ENCODE measurements at places on chromosomes 3 and 15.

DNA sequence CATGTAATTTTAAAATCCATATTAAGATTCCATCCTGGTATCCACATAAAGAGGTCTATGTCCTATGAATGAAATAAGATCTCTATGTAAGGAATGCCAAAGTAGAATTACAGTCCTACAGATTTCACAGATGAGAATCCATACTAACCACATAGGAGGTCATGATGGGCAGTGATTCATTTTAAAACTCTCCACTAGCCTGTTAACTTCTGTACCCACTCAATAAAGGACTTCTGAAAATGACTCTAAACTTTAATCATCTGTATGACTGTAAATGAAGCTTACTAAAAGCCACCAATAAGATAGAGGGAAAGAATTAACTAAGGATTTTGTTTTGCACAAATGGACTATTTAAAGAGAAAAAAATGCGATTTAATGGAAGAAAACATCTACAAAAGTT lies 28.7 kb downstream of the MORC1 start:
- DNase-seq = no peak

- no peak for DNase-seq
These were observed 222.8 kb downstream of the FOXP1 start for GRCh38 chr3:71360764-71361163.

DNA sequence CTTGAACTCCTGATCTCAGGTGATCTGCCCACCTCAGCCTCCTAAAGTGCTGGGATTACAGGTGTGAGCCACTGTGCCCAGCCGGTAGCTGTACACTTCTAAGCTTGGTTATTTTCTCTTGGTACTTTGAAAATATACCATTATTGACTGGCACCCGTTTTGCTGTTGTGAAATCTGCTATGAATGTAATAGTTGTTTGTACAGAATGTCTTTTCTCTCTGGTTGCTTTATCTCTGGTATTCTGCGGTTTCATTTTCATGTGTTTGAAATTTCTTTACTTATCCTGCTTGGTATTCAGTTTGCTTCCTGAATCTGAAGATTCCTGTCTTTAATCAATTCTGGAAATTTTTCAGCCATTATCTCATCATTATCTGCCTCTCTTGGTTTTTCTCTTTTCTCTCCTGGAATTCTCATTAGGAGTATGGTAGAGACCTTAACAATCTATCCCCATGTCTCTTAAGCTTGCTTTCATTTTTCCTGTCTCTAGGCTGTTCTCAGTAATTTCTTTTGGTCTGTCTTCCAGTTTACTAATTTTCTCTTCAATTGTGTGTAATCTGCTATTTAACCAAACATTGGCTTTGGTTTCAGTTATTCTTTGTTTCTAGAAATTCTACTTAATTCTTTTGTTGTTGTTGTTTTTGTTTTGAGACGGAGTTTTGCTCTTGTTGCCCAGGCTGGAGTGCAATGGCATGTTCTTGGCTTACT lies 2.8 kb upstream of the PAK2 start:
- DNase-seq = no peak

DNA sequence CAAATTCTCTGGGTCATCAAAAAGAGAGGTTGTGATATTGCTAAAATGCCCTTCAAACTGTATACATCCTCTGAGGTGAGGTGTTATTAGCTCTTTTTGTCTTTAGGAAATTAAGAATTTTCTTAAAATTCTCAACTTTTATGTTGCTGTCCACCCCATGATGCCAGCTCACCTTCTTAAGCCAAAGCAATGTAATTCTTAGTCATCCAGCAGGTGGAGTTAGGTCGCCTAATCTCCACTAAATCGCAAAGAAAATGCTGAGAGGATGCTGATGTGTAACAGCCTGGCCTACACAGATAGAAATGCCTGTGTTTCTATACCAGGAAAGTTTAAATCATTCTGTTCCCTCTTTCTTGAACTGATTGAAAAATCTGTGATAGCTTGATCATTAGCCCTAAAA lies 770.2 kb upstream of the ALCAM start:
- peak; percentile 67 for DNase-seq

GRCh38 chr15:42171122-42171521 lies 14.7 kb upstream of the PLA2G4F start:
- DNase-seq = no peak

DNA sequence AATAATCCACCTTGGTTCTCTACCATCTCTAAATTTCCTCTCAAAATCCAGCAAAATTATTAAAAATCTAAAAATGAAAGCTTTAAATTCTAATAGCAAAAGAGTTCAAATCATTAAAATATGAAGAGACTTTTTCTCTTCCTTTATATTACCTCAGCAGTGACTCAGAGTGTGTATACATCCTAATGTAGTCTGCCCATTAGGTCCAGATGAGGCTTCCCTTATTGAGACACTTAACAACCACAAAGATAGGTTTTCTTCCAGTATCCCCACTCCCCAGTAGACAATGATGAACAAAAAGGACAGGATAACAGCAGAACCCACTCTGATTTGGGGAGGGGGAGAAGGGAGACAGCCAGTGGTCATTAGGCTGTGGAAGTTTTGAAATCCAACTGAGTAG lies 61.5 kb upstream of the DCBLD2 start:
- DNase-seq = no peak

- DNase-seq = no peak
These were observed 25.9 kb downstream of the LRRC3B start for GRCh38 chr3:26648461-26648860.

DNA sequence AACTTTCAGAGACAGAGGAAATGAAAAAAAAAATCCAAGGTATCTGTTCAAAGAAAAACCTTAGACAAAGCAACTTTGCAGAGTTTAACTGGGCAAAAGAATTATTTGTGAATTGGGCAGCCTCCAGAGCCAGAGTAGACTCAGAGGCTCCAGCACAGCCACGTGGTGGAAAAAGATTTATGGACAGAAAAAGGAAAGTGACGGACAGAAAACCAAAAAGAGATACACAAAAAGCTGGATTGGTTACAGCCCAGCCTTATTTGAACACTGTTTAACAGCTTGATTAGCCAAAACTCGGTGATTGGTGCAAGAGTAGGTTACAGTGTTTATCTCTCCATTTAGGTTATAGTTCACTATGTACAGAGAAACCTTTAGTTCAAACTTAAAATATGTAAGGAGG lies 23.7 kb upstream of the GPD1L start:
- no peak for DNase-seq

DNA sequence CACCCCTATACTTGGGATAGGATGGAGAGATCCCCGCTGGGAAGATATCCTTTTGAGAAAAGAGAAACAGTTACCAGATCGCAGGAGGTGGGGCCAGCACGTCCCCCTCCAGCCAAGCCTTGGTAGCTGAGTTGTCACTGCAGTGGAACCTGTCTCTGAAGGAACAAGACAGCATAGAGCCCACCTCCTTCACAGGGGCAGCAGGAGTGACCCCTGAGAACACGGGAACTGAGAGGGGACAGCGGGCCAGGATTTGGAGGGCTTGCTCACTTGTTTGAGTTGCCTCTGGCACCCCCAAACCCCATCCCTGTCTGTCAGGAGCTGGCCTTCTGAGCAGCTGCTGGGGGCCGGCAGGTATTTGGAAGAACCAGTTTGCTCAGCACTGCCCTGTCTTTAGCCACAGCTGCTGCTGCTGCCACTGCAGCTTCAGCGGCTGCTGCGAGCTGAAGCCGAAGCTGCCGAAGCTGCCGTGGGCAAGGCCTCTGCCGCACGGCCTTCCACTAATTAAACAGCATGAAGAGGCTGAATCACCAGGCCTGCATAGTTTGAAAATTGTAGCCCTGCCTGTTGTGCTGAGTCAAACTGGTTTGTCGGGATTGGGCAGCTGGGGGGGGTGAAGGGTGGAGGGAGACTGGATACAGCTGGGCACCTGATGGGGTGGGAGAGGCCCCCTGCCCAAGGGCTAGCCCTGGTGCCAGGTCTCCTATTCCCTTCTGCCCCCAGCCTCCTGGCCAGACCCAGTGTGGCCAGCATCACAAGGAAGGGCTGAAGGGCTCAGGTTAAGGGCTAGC lies 4.0 kb downstream of the EPHB3 start:
- peak; percentile 64 for DNase-seq

GRCh38 chr15:90603893-90604292 lies 74.2 kb downstream of the CRTC3 start:
- DNase-seq = no peak

- peak; percentile 89 for DNase-seq
These were observed 359.2 kb upstream of the THRB start for GRCh38 chr3:24853685-24854490.

GRCh38 chr3:196646666-196647216 lies 7.2 kb downstream of the NRROS start:
- DNase-seq = no peak

DNA sequence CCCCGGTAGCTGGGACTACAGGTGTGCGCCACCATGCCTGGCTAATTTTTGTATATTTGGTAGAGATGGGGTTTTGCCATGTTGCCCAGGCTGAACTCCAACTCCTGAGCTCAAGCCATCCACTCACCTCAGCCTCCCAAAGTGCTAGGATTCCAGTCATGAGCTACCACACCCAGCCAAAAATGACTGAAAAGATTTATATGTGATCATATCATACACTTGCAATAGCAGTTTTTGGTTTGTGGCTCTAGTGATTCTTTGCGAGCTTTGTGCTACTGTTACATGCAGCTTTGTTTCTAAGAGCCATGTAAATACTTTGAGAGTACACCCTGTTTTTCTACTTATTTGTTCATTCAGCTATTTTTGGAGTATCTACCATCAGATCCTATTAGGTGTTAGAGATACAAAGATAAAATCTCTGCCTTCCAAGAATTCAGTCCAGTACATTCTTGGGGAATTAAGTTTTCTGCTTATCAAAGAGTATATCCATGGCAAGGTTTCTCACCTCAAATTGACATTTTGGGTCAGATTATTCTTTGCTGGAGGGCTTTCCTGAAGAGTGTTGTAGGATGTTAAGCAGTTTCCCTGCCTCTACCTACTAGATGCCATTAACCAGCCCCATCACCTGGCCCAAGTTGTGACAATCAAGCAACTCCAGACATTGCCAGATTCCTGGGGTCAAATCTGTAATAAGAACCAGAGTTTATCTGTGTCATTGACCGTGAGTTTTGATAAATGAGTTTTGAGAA lies 15.0 kb downstream of the SNAP23 start:
- no peak for DNase-seq

DNA sequence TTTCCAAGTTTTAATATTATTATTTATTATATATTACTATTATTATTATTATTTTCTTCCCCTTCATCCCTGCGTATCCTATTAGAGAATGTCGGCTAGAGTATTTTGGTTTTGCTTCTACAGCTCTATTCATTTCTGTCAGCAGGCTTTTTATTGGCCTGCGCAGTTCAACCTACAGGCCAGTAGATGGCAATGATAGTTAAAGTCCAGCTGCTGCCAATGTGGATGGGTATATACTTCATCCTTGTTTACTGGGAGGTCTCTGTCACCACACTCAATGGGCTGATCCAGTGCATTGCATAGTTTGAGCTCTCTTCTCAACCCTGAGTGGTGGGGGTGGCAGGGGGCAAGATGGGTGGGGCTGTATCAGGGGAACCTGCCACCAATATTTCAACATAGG lies 799.8 kb downstream of the NSUN3 start:
- DNase-seq = no peak

DNA sequence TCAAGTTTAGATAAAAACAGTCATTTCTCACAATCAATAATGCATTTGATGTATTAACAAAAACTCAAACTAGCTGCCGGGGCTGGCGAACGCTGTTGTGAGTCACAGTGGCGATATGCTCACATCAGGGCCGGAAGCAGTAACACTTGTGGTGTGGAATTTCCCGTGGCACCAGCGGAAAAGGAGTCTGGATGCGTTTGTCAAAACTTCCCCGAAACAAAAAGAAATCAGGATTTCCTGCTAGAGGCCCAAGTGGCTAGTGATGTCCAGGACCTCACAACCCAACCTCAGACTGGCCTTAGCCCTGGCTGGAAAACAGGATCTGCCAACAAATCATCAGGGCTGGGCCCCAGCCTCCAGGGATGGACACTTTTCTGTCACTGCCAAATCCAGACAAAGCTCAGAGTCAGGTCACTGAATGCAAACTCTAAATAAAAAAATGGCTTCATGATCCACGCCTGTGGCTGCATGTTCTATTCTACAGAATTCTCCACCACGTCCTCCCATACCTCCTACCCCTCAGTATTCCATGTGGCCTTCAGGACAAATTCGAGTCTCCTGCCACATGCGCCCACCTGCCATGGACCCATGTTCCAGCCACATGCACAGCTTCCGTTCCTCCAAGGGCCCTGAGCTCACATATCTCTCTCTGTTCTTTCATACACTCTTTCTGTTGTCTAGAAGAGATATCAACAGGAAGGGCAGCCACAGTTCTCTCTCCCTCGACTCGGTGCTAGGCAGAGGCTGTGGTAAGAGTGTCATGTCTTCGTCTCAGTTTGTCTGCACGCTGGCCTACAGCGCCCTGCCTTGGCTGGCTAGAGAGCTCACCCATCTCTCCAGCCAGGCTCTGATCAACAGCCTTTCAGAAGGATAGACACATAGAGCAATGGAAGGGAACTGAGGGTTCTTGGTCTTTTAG lies 35.4 kb downstream of the EHD4 start:
- DNase-seq = no peak

DNA sequence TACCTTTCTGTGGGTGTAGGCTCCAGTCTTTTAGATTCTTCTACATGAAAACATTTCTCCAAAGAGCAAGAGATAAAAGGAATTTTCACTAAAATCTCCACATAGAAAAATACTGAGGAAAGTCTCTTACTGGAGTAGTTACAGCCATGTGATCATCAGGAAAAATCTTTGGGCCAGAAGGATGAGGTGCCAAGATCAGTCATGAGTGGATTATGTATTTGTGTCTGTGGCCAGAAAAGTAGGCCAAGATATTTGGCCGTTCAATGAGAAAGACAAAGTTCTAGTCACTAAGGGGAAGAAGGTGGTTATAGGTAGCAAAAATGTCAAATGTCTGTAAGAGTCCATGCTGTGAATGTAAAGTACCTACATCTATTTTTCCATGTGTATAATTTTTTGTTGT lies 339.3 kb downstream of the NSUN3 start:
- DNase-seq = no peak

DNA sequence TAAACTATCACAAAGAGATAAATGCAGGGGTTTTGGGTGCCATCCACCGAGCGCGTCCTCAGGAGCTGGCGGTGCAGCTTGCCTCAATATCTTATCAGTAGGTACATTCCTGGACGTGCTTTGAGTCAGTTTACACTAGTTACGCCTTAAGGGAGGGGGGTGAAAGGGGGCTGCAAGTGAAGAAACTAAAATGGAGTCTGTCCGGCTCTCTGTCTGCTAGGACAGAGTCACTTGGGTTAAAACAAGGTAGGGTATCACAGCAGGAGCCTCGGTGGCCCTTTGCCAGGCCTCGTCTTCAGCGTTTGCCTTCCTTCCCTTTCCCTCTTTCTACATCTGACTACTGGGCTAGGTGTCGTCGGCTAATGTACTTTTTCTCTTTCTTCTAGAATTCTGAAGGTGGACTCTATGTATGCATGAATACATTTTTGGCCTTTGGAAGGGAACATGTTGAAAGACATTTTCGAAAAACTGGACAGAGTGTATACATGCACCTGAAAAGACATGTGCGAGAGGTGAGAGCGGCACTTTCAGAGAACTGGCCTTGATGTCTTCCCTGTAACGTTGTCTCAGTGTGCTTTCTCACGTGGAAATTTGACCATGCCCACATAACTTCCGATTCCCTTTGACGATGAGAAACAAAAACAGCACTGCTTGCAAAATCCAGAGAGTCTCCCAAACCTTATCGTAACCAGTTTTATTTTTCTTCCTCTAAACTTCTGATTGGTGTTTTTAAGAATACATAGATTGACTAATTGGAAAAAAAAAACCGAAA lies 28.8 kb downstream of the USP13 start:
- no peak for DNase-seq

- DNase-seq = no peak
These were observed 54.6 kb downstream of the SUCLG2 start for GRCh38 chr3:67599821-67600220.

GRCh38 chr3:42387802-42388651 lies 22.4 kb downstream of the LYZL4 start:
- no peak for DNase-seq

- no peak for DNase-seq
These were observed 11.4 kb downstream of the LMOD3 start for GRCh38 chr3:69110941-69111546.

Measured in NCI-H1105 treated with DMSO at 0.1 percent for 48 hours (cell line).